ENCODE measurements at places on chromosomes 12 and 14.

- peak; percentile 73 for DNase-seq
Observed at GRCh38 chr14:23183479-23183878, at the start of gene SLC7A8. SLC7A8 (minus strand) TSS chr14:23183660; CDS start chr14:23182914, 746 bp downstream.

GRCh38 chr14:53368711-53369201 is 215.6 kb upstream of the DDHD1 start:
- no peak for DNase-seq

GRCh38 chr12:130418251-130418650 is 80.6 kb downstream of the PIWIL1 start:
- no peak for DNase-seq

GRCh38 chr12:119592232-119592631 is 1.3 kb upstream of the TMEM233 start:
- no peak for DNase-seq

DNA sequence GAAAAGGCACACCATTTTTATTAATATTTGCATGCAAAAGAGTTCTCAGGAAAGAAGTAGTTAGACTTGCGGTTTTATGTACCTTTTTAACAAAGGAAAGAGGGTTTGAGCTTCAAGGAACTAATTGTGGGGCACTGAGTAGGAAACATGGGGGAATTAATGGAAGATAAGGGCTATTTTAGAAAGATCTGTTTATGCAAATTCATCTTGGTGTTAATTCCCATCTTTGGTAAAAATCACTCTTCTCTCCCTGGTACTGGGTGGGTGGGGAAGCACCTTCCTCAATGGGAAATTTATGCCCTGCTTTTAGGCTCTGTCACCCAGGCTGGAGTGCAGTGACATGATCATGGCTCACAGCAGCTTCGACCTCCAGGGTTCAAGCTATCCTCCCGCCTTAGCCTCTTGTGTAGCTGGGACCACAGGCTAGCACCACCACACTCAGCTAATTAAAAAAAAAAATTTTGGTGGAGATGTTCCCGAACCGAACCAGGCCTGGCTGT is 30.1 kb upstream of the RESF1 start:
- DNase-seq: no peak

- DNase-seq: no peak
Observed at GRCh38 chr12:27367078-27367477, 34.4 kb downstream of the BMAL2 start.

GRCh38 chr12:19251481-19252132 is 122.1 kb downstream of the PLEKHA5 start:
- no peak for DNase-seq

DNA sequence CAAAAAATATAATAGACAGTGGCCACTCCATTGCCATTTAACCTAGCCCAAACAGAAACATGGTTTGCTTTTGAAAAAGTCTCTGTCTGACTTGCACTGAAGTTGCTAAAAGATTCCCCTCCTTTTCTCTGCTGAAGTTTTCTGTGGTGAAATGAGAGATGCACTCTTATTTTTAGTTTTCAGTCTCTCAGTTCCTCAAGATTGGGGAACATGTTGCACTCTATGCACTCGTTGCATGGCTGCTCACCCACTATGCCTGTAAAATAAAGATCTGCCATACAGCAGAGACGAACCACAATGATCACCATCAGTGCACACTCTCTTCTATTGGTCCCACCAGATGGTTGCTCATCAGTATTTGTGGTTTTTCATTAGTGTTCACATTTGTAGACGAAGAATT is 13.1 kb upstream of the DAAM1 start:
- no peak for DNase-seq

GRCh38 chr14:35986219-35986573 is 160.1 kb downstream of the BRMS1L start:
- DNase-seq: no peak

DNA sequence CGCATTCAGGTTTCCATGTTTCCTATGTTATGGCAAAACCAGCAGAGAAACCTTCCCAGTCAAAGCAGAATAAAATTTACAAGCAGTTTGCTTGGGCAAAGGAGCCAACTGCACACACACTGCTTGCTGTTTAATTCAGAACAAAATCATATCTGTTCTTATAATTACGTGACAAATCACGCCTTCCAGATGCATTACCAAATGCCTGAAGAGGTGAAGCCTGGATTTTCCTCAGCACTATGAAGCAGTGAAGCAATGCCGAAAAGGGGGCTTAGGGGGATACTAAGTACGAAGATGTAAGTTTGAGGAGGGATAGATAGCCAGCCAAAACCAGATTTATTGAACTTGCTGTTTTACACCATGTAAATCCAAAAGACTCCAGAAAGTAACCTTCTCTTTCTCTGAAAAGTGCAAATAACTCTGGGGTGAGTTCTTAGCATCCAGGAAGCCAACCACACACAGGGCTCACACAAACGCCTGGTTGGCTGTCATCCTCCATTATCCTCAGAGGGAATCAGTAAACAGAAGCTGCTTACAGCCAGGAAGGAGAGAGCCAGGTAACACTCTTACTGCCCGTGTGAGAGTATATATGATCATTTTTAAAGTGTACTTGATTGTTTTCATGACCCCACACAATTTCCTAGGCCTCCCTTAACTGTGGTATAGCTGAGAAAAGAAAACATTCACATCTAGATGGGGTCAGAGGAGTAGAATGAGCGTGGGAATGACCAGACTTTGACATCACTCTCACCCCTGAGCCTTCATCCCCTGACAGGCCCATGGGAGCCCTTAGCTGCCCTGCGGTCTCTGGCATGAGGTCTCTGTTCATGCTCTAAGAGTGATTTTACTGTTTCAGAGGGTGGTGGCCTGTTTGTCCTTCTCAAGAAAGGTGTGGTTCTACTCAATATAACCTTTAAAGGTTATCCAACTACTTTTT is 442.5 kb downstream of the EGLN3 start:
- DNase-seq: peak; percentile 67

DNA sequence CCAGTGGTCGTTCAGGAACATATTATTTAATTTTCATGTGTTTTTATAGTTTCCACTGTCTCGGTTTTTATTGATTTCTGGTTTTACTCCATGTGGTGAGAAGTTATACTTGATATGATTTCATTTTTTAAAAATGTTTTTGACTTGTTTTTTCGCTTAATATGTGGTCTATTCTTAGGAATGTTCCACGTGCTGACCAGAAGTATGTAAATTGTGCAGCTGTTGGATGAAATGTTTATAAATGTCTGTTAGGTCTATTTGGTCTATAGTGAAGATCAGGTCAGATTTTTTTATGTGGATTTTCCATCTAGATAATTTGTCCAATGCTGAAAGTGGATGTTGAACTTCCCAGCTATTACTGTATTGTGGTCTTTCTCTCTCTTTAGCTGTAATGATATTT is 433.8 kb upstream of the MIS18BP1 start:
- no peak for DNase-seq

DNA sequence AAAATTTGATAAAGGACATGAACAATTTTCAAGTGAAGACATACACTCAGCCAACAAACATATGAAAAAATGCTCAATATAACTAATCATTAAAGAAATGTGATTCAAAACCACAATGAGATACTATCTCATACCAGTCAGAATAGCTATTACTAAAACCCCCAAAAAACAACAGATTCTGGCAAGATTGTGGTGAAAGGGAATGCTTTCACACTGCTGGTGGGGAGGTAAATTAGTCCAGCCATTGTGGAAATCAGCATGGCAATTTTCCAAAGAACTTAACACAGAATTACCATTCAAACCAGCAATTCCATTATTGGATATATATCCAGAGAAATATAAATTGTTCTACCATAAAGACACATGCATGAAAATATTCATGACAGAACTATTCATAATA is 18.7 kb upstream of the TAS2R14 start:
- no peak for DNase-seq

DNA sequence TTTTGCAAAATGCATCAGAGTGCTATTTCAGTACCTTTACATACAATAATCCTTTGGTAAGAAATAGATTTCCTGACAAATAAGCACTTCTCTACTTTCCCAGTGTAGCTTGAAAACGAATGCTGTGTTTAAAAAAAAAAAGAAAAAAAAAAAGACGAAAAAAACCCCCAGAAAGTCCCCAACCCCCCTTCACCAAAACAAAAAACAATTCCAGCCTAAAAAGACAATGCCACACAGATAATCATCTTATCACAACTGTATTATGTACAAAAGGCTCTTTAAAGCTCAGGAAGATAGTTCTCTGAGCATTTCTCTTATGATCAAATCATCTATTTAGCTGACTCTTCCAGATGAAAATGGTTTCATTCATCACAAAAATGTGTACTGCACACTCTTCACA is 1.6 kb downstream of the FERMT2 start:
- no peak for DNase-seq

DNA sequence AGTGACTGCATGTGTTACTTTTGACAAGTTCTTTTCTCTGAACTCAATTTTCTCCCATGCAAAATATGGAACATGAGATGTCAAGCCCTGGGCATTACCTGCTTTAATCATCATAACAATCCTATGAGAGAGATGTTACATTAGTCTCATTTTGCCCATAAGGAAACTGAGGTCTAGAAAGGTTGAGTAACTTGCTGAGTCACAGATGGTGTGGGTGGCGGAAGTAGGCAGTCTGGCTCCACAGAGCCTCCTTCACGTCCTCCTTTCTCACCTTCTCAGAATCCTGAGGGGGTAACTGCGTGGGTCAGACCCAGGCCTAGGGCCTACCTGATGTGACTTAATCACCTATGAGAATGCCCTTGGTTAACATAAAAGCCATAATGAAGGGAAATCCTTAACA is 50.7 kb downstream of the TMTC1 start:
- no peak for DNase-seq

GRCh38 chr12:14167005-14167628 is 185.7 kb upstream of the GRIN2B start:
- peak; percentile 80 for DNase-seq

GRCh38 chr14:38138473-38139138 is 69.1 kb upstream of the SSTR1 start:
- no peak for DNase-seq

DNA sequence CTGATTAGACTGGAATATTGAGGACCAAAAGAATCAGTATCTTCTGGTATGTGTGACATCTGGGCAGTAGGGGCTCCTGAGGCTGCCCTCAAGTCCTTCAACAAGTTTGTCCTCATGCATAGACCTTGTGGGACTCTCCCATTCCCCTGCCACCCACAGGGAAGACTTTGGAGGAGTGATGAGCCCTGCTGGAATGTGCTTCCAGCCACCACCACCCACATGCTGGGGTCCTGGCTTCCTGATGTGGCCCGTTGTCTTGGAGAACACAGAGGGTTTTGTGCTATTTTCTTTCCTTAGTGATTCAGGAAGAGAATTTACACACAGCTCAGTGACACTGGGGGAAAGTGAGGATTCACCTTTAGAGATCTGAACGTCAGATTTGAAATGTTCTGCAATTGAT is 29.2 kb upstream of the SEL1L start:
- DNase-seq: no peak

DNA sequence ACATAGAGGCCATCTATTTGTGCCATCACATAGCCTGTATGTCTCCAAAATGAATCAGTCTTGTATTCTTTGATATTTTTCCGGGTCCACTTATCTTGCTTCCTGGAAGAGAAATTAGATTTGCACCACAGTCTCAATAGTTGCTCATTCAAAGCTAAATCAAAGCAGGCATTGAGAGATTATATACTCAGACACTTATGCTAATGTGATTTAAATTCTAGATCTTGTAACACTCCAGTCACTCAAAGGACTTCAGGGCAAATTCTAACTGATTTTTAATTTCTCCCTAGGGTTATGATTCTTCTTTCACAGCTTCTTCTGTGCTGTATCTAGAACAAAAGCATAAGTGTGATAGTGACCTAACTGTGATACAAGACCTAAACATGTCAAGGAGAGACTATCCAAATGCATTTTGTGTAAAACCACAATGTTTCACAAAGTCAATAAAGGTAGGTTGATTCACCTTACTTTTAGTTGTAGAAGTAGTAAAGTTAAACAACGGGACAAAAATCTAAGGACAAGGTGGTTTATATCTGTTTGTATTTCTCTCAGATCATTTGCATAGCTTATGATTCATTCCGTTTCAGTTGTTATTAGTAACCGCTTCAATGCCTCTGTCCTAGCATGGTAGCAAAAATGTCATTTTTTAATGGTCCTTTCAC is 26.8 kb downstream of the PLBD1 start:
- DNase-seq: no peak

DNA sequence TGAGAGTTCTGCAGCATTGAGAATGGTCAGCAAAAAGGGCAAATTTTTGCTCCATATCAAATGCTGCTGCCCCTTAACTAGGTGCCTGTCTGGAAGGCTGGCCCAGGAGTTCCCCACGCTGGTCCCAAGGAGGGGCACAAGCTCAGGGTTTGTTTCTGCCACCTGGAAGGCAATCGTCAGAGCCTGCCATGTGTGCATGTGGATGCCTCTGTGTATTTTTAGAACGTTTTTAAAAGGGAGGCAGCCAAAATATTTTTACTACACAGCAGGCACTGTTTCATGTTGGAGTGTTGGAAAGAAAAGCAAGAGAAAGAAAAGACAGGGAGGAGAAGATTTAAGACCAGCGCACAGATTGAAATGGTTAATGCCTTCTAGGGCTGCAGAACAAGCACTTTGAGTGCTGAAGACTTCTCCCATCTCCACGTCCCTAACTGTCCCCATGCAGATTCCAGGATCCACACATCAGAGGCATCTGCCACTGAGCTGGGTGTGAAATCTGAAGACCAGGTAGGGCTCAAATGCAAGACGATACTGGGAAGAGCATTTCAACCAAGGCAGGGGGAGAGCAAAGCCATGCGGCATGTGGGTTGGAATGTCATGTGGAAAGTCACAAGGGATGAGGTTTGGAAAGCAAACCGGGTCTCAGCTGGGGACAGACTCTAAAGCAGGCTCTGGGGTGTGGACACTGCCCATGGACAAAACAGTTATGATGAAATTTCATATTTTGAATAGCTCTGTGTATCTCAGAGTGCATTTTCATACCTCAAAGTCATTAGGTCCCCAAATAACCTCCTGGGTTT is 557.2 kb downstream of the BCL11B start:
- no peak for DNase-seq

DNA sequence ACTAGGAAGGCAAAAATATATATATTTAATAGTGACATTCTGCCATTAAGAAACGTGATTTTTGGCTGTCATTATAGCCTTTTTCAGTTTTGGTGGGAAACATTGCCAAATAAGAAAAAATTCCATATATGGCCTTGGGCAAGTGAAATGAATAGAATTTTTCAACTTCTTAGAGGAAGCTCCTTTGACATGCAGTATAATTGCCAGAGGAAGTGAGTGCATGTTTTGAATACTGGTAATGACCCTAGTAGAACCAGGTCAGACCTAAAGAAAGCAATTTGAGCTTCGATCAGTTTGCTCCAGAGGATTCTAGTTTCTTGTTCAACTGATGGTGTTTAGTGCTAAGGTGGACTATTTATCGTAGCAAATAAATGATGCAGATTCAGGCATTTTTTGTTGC is 26.2 kb upstream of the TRIM9 start:
- DNase-seq: no peak

- DNase-seq: peak; percentile 9
Observed at GRCh38 chr12:1083889-1084262, 92.9 kb downstream of the ERC1 start.

- no peak for DNase-seq
Observed at GRCh38 chr12:29818916-29819623, 35.3 kb upstream of the TMTC1 start.

GRCh38 chr14:87522575-87522974 is 470.4 kb downstream of the GALC start:
- DNase-seq: no peak

GRCh38 chr14:49019467-49020115 is 566.6 kb downstream of the RPS29 start:
- DNase-seq: no peak
